ENCODE measurements at places on chromosomes 6 and 20.

DNA sequence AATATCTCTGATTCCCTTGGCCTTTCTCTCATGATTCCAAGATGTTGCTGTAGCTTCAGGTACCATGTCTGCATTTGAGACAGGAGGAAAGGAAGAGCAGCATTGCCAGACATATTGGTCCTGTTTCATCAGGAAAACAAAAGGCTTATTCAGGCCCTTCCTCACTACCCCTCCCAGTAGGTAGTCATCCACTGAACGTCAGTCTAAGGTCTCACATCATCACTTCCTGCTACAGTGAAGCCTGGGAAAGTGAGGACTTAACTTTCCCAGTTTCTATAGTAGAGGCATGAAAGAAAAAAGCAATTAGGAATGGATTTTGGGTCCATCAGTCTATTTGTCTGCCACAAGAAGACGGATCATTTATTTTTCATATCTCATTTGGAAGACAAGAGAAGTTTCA is 85.7 kb upstream of the SOX4 start:
- no peak for DNase-seq

DNA sequence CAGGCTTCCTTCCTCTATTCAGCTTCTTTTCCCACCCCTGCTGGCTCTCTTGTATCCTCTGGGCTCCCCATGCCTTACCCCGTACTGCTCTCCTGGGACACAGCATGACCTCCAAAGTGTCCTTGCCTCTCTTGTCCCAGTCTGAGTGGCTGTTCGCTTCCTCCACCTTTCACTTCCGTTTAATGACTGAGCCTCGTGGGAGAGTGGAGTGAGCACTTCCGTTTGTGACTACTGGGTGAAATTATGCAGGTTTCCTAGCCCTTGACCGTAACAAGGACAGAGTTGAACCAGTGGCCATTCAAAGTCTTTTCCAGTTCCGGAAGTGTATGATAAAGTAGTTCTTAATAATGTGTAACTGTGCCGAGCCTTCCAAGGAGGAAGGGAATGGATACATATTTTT is 109.2 kb downstream of the ARID1B start:
- DNase-seq: no peak

DNA sequence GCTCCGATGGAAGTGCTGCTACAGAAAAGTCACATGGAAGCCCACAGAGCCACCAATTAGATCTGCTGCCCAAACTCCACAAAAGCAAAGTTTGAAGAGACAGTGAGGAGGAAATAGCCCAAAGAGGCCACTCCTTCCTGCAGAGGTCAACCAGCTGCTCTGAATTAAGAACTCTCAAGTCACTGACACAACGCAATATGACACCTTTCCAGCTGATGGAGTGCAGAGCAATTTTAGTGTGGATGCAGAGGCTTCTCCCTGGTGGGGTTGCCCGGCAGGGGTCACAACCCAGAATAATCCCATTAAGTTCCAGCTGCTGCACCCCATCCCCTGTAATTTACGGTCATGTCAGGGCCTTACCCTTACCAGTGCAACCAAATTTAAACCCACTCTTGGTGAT is 361.9 kb upstream of the JARID2 start:
- no peak for DNase-seq

DNA sequence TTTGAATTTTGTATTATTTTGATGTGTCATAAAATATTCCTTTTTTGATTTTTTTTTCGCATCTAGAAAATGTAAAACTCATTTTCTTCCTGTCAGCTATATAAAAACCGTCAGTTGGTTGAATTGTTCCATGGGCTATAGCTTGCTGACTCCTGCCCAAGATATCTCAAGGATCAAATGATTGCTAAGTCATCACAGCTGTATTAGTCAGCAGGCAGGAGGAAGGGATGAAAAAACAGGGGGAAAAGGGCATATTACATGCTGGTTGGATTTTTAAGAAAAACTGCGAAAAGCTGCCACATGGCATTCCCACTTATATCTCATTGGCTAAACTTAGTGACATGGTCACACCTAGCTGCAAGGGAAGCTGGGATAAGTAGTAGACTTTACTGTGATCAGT is 569.9 kb downstream of the BCKDHB start:
- DNase-seq: no peak

- no peak for DNase-seq
Measured at GRCh38 chr20:57445298-57445697, 54.1 kb downstream of the RBM38 start.

DNA sequence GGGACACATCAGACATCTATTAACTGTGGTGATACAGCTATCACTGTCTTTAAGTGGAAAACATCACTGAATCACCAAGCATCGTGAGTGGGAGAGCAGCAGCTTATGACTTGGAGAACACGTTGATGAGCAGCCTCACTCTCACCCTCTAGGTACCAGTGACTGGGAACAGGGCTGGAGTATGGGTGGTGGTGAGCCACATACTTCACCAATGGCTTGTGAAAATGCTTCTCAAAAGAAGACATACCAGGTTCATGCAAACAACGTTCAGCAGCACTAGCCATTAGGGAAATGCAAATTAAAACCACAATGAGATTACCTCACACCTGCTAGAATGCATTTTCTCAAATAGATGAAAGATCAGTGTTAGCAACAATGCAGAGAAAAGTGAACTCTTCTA is 25.3 kb downstream of the SNX5 start:
- DNase-seq: no peak

DNA sequence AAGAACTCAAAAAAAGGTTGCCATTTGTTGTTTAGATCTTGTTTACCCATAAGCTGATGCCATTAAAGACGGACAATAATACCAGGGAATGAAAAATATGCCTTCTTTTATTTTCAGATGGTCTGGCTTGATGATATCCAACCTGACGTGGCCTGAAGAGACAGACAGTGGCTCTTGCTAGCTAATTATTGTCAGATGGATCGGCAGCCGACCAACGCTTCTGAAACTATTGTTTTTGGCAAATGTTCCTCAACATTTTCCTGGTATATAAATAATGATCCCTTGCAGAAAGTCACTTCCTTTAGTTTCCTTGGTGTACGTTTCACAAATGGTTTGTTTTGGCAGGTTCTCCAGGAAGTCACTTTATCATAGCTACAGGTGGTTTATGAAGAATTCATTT is 290.9 kb upstream of the TSHZ2 start:
- no peak for DNase-seq

- DNase-seq: no peak
Measured at GRCh38 chr6:105994118-105994590, 92.0 kb upstream of the PRDM1 start.

GRCh38 chr6:108655806-108656651 is 95.3 kb downstream of the FOXO3 start:
- no peak for DNase-seq

DNA sequence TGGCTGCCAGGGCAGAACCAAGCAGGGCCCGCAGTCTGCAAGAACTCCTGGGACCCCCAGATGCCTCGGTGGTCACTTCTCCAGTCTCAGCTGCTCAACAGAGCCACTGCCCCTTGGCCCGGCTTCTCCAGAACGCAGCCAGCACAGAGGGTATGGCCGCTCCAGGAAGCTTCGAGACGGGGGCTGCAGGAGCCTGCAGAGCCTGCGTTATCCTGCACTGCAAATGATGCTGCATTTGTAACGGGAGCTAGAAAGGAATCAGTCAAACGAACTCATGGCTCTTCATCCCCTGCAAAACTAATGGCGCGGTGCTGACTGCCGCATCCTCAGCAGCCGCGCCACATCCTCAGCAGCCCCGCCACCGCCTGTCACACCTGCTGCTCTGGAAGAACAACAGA is 254.9 kb downstream of the TAF4 start:
- no peak for DNase-seq

- no peak for DNase-seq
Measured at GRCh38 chr6:117603821-117604220, 1.5 kb upstream of the GOPC start.

DNA sequence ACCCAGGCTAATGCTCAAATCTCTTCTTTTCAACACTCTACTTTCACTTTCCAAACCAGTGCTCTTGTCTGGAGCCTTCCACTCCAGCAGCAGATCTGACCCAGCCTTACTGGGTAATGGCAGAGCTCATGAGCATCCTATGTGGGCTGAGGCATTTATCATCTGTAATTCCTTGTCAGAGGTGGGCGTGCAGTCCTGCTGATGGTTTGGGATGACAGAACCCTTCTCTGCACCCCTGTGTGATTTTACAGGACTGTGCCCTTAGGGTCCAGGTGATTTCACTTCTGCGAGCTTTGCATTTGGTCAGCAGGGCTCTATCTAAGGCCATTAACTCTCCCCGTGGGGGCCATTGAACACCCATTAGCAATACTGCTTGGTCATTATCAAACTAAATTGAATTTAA is 55.4 kb downstream of the LAMA4 start:
- no peak for DNase-seq

- DNase-seq: no peak
Measured at GRCh38 chr6:16730738-16731477, 30.4 kb downstream of the ATXN1 start.

GRCh38 chr6:41588111-41588510 is 41.9 kb downstream of the FOXP4 start:
- DNase-seq: no peak

GRCh38 chr20:906001-906520 is 10.1 kb downstream of the ANGPT4 start:
- DNase-seq: no peak

DNA sequence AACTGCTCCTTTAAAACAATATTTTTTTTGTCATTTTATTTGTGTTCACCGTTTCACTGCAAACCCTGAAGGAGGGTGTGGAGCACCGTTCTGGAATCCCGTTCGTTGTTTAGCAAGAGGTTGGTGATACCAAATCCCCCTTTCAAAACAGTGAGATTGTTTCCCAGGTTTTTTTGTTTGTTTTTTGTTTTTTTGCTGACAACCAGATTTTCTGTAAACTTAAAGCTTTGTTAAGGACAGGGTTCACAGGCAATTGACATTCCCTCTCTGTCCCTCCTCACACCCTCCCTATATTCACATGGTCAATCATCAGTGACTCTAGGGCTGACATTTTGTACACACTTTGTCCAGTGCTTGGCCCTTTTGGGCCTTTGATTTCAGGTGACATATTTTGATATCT is 21.0 kb upstream of the MROH8 start:
- DNase-seq: no peak

DNA sequence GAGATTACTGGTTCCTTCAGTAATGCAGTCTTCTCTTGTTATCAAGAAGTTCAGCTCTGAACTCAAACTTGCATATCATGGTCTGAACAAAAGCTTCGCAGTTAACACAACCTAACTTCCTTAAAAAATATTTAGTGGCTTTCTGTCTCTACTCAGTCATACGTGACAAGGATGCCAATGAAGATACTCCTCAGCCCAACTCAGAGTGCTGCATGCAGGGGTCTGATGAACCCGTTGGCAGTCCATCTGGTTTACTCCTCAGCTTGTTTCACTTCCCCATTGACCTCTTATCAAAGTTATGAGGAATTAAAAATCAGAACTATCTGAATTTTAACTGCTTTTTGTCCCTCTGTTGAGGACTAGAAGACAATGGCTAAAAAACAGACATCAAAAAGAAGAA is 56.6 kb upstream of the RIN2 start:
- no peak for DNase-seq

GRCh38 chr6:100268326-100268725 is 196.4 kb downstream of the SIM1 start:
- no peak for DNase-seq

- no peak for DNase-seq
Measured at GRCh38 chr6:16471910-16472297, 233.5 kb downstream of the GMPR start.

- DNase-seq: no peak
Measured at GRCh38 chr6:106452628-106453027, 92.1 kb downstream of the CRYBG1 start.
